ENCODE measurements at places on chromosomes 5 and 9.
A peak's percentile ranks its signal among the peaks of the same experiment; 100 is the strongest.

DNA sequence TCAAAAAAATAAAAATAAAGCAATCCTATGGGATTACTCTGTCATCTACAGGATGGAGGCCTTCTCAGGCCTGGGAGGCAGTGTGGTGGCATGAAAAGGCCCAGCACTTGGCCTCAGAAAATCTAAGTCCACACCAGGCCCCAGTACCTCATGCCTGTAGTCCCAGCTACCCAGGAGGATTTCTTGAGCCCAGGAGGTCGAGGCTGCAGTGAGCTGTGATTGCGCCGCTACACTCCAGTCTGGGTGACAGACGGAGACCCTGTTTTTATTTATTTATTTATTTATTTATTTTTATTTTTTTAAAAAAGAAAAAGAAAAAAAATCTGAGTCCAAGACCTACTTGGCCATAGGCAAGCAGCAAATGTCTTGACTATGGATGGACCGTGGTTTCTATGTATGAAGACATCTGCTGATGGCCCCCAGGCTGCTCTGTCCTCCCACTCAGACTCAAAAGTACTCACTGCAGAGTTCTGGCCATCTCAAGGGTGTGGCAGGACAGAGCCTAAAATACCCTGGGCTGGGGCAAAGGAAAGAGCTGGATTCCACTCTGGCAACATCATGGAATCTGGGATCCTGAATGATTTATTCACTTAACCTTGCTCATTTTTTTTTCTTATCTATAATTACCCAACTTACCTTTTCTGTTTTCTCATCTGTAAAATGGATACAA lies 55.0 kb downstream of the ARHGEF37 start:
- H3K27me3 ChIP-seq = no peaks in the 10 kb centered on the region
- DNase-seq = no peak
- H3K36me3 ChIP-seq = no peaks in the 10 kb centered on the region
- H3K4me3 ChIP-seq = no peak overlapping the region
- no peak overlapping the region for H3K27ac ChIP-seq
- H3K4me1 ChIP-seq = no peaks in the 10 kb centered on the region

GRCh38 chr5:76855961-76856360 lies 6.1 kb downstream of the S100Z start:
- H3K36me3 ChIP-seq = no peaks in the 10 kb centered on the region
- no peak overlapping the region for H3K4me3 ChIP-seq
- no peak overlapping the region for H3K27ac ChIP-seq
- no peaks in the 10 kb centered on the region for H3K27me3 ChIP-seq

DNA sequence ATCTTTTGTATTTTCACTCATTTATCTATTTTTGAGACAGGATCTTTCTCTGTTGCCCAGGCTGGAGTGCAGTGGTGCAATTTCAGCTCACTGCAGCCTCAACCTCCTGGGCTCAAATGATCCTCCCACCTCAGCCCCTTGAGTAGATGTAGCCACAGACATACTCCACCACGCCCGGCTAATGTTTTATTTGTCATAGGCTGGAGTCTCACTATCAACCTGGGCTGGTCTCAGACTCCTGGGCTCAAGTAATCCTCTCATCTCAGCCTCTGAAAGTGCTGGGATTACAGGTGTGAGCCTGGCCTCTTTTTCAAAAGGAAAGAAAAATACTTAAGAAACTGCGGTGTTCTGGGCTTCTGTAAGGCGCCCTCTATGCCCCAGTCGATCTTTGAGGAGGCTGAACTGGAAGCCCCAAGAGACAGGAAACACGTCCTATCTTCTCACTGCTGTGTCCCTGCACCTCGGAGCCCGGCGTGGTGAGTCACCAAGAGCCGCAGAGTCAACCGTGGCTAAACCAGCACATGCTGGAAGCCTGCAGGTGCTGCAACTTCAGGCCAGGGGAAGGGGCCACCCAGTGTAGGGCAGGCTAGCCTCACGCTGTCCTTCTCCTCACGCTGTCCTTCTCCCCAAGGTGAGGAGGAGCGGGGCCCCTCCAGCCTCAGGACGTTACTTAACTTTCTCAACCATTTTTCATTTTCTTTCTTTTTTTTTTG lies 15.2 kb upstream of the LHX3 start:
- no peak overlapping the region for H3K4me3 ChIP-seq
- DNase-seq = no peak
- no peaks in the 10 kb centered on the region for H3K4me1 ChIP-seq
- H3K36me3 ChIP-seq = no peaks in the 10 kb centered on the region
- no peak overlapping the region for H3K27ac ChIP-seq

GRCh38 chr5:97629276-97629675 lies 446.2 kb upstream of the RIOK2 start:
- no peaks in the 10 kb centered on the region for H3K4me1 ChIP-seq
- H3K27ac ChIP-seq = peak overlapping the region; percentile 61
- H3K36me3 ChIP-seq = no peaks in the 10 kb centered on the region
- H3K4me3 ChIP-seq = no peak overlapping the region
- DNase-seq = peak; percentile 22

DNA sequence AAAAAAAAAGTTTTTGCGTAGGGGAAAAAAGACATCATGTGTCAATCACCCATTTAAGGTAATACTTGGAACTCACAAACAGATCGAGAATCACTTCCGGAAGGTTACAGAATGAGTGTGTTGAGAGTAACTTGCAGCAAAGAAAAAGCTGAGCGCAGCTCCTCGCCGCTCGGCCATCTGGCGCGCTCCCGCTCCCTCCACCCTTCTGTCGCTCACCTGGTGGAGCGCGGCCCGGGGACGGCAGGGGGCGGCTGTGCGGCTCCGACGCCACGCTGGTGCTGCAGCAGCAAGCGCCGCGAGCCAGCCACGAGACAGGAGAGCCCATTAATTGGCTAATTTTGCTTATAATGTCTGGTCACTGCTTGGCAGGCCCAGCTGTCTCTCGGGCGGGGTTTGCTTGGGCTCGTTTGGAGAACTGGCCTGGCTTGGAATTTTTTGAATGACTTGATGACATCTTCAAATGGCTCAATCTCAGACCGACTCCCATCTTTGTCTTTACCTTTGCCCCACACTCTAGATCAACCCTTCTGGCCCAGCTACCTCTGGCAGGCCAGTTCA lies 601.8 kb downstream of the CCDC171 start:
- no peaks in the 10 kb centered on the region for H3K4me1 ChIP-seq
- H3K27me3 ChIP-seq = no peaks in the 10 kb centered on the region
- no peak for DNase-seq
- no peaks in the 10 kb centered on the region for H3K36me3 ChIP-seq
- H3K4me3 ChIP-seq = no peak overlapping the region

DNA sequence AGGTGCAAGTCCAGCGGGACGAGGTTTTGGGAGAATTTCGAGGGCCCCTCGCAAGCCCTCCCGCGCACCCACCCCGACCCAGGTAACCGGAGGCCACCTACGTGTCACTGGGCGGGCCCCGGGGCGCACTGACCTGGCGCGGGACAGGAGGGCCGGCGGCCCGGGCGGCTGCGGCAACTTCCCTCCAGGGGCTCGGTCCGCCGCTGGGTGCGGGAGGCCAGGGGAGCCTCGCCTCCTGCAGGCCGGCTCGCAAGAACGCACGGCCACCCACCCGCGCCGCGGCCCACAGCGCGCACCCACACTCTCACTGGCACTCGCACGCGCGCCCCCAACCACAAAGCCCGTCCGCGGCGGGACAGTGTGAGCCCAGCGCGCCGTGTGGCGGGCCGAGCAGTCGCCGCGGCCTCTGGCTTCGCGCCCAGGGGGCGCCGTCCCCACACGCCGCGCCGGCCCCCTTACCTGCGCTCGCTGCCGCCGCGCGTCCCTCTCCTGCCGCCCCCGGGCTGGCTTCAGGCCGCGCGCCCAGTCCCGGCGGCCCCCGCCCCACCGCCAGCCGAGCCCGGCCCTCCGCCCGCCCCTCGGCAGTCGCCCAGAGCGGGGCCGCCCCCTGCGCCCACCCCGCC lies 451 bp downstream of the LPAR1 start:
- peaks cover 47% of the 10 kb centered on the region for H3K4me1 ChIP-seq
- no peaks in the 10 kb centered on the region for H3K36me3 ChIP-seq
- H3K27ac ChIP-seq = peak overlapping the region; percentile 98
- H3K27me3 ChIP-seq = no peaks in the 10 kb centered on the region
- DNase-seq = peak; percentile 24

GRCh38 chr5:42526179-42526578 lies 102.9 kb downstream of the GHR start:
- H3K4me3 ChIP-seq = no peak overlapping the region
- no peak for DNase-seq
- no peaks in the 10 kb centered on the region for H3K27me3 ChIP-seq
- H3K27ac ChIP-seq = no peak overlapping the region

All from tibial nerve (tissue), 4 donors.